SK-MEL-5 (cell line): ENCODE measurements at places on chromosomes 5 and 9. TPM values are rescaled to one million over a fixed set of nuclear protein-coding genes. Genes with fewer than 3 reads are reported as not detected.

The TXNDC8 gene
- total RNA-seq, result not detected in 2 replicates

GRCh38 chr5:133994990-133995333 is 9.8 kb downstream of the VDAC1 start:
- DNase-seq, result no peak

The CATSPER3 gene
- total RNA-seq, result not detected in 2 replicates

- peak; percentile 71 for DNase-seq
Measured at GRCh38 chr5:154743812-154744211, 11.4 kb upstream of the LARP1 start.
